ENCODE measurements at places on chromosomes 7 and 10.

- no peak for DNase-seq
These were observed 139.0 kb downstream of the PAXIP1 start for GRCh38 chr7:154863766-154864522.

- no peak for DNase-seq
These were observed 76.7 kb downstream of the IGF2BP3 start for GRCh38 chr7:23393636-23394035.

DNA sequence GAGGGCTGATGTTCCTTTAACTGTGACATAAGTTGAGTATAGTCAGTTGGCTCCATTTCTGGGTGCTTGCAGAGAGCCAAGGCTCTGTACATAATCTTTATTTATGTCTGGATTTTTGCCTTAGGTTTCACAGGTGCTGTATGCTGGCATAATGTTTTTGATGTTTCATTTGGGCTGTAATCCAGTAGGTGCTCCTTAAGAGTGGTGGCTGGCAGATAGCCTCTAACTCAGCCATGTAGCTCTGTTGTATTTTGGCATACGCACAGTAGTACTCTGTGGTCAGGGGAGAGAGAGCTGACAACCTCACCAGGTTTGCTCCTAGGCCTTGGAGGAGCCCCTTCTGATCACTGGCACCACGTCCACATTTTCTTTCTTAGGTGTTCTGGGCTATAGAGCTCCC lies 61.1 kb downstream of the RNF133 start:
- no peak for DNase-seq

DNA sequence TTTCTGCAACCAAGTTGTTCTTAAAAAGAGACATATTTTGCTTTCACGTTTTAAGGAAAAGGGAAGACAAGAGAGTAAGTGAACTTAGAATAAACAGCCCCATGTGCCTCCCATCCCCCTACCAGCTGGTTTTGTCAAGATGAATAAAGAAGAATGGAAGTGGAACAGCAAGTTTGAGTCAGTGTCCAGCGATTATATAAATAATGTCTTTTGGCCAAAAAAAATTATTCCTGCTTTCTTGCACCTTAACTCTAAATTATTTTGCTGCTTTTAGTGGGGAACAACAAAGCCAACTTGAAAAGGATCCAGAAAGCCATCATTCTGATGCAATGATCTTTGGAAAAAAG lies 82.4 kb upstream of the TRIL start:
- no peak for DNase-seq

Data from stimulated activated CD8-positive, alpha-beta memory T cell treated with anti-CD3 and anti-CD28 coated beads, Interleukin-4, amount 100 ng/mL, for 1 hour (primary cell).